ENCODE measurements at places on chromosomes 2 and 18.

DNA sequence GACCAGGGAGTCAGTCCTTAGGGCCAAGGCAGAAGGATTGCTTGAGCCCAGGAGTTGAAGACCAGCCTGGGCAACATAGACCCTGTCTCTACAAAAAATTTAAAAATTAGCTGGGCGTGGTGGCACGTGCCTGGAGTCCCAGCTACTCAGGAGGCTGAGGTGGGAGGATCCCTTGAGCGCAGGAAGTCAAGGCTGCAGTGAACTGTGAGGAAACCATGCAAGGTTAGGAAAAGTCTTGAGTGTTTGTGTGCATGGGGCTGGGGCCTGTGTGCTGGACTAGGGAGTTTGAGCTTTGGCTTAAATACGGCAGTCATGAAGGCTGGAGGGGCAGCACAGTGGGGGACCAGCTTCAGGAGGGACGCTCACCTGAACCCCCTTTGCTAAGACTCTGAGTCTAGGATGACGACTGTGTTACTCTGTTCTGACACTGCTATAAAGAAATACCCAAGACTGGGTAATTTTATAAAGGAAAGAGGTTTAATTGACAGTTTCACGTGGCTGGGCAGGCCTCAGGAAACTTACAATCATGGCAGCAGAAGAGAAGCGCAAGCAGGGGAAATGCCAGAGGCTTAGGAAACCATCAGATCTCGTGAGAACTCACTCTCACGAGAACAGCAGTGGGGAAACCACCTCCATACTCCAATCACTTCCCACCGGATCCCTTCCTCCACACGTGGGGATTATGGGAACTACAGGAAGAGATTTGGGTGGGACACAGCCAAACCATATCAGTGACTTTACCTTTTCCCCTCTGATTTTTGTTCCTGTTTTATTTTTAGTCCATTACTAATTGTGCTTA, 39.4 kb downstream of the GORASP2 start:
- no peak for DNase-seq

DNA sequence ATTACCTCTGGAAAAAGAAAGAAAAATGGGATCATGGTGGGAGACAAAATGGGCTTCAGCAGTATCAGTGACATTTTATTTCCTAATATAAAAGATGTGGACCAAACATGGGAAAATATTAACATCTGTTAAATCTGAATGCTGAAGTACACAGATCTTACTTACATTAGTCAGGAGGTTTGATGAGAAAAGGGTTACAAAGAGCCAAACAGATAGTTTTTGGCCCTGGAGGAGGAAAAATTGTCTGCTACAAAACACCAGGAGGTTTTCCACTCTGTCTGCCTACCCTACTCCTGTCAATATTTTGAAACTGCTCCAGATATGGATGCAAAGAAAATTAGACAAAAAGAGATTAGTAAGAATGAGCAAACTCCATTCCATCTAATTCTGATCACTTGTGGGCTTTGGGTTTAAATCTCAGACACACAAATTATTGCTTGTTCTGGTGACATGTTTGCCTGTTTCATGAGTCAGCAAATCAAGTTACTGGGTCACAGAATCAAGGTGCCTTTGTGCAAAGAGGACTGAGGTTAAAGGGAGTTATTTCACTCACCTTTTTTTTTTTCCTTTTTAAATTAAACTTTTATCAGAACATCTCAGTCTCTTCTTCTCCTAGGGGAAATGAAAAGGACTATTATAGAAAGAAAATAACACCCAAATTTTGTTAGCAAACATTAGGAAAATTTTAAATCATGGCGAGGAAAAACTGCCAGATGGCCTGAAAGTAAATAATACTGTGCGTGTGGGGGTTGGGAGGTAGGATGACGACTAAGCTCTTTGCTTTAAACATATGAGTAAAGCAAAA, 87.0 kb upstream of the SPATS2L start:
- no peak for DNase-seq

GRCh38 chr2:205367331-205367935, 314.9 kb upstream of the NRP2 start:
- no peak for DNase-seq

DNA sequence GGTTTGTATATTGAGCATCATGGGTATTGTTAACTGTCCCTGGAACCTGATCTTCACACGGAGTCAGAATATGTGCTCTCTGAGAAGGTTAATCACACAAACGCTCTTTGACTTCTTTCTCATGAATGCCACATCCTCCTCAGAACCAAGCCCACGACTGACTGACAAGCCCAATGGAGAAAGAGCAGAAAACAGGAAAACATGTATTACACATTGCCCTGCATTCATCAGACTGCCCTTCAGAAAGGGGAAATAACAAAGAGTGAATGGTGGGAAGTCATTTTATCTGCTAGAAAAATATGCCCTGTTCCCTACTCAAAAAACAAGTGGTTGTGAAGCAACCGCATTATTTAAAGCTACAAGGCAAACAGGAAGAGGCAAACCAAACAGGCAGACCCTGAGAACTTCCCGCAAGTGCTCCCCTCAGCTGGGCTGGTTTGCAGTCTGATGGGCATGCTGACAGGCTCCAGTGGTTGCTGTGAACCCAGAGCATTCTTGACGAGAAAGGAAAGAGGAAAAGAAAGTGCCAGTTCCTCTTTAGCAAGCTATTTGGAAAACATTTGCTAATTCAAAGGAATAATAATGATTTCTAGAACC, 172.9 kb upstream of the SETBP1 start:
- no peak for DNase-seq

GRCh38 chr2:168703926-168704325, 98.5 kb upstream of the NOSTRIN start:
- DNase-seq = no peak

DNA sequence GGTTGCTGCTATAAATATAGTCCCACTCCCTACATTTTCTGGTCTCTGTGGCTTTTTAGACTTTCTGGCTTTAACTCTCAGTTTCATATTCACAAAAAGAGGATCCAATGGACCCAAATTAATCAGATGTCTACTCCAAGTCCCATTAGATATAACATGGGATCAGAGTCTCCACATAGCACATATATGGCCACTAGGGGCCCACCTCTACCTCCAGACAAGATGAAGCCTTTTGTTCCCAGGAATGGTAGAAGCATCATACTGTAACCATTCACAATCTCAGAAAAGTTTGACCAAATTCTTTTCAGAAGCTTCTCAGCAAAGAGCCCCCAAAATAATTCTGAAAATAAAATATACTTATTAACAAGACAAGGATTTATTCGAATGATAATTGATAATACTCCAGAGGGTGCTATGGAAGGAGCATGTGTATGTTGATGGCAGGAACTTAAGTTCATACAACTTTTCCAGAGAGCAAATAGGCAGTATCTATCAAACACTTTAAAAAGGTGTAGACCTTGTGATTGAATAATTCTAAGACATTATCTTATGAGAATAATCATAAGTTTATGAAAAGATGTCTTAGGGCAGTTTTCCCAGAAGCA, 382.3 kb upstream of the CRIM1 start:
- no peak for DNase-seq

DNA sequence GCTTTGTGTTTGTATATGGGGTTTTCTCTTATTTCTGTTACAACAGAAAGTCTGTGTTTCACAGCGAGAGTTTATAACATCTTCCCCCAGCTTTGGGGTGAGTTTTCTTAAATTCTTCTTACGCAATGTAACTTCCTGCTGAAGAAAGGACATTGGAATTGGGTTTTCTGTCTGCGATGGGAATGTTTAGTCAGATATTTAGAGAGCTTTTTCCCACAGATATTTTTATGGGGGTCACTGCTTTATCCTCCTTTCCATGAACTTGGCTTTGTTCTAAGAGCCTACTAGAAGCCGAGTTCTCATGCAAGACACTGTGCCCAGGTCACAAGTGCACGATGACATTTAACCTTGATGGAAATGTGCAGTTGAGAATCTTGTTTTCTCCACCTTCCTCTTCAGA, 22.1 kb downstream of the B3GNT2 start:
- no peak for DNase-seq

- DNase-seq = no peak
Measured at GRCh38 chr2:120109186-120110061, 96.5 kb downstream of the EPB41L5 start.
